ENCODE measurements at places on chromosomes 16 and 17.
A peak's percentile ranks its signal among the peaks of the same experiment; 100 is the strongest.

DNA sequence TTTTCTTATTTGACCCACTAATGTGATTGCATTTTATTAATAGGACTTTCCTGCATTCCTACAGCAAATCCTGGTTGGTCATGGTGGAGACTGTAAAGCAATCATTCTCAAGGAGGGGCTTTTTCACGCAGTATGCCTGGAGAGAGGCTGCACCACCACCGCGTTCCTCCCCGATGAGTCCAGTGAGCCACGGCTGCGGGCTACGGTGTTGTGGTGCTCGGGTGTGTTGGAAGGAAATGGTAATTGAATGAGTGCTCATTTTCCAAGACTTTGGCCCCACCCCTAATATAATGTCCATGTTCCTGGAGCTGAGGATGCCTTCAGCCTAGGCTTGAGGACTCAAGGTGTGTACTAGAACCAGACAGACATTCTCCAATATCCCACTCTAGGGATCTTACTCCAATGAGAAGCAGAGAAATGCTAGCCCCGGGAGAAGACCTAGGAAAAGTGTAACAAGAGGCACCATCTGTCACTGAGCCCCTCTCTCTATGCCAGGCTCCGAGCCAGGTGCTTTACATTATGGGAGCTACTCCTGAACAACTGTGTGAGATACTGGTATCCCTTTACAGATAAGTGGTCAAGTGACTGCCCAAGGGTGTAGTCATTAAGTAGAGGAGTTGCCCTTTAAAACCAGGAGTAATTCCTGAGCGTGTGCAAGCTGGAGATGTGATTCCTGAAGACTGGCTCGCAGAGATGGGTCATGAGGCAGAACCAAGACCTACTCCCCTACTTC is 39.4 kb downstream of the HEATR6 start:
- no peak for DNase-seq

- DNase-seq, result peak; percentile 75
Observed at GRCh38 chr16:3443108-3444031, at the start of the genes NAA60 and ZNF597. Gene NAA60, plus strand, starts transcription at chr16:3443680. Its CDS starts 32,548 bp downstream, at chr16:3476228. Gene ZNF597, minus strand, starts transcription at chr16:3443504. Its CDS starts 351 bp downstream, at chr16:3443153.

DNA sequence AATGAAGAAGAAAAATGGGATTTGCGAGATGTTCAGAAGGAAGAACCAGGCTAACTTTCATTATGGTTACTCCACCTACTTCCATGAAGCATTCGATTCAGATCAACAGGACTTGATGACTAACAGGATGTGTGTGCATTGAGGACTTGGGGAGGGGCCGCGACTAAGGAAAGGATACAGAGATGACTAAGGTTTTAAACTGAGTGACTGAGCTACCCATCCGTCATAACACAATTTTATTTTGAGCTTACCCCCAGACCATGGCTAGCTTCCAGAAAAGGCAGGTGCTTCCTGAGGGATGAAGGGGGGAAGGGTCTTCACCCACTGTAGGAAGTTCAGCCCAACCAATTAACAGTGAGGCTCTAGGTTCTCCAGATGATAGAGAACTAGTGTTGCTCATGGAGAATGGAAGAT is 2.5 kb upstream of the CDYL2 start:
- DNase-seq, result no peak

DNA sequence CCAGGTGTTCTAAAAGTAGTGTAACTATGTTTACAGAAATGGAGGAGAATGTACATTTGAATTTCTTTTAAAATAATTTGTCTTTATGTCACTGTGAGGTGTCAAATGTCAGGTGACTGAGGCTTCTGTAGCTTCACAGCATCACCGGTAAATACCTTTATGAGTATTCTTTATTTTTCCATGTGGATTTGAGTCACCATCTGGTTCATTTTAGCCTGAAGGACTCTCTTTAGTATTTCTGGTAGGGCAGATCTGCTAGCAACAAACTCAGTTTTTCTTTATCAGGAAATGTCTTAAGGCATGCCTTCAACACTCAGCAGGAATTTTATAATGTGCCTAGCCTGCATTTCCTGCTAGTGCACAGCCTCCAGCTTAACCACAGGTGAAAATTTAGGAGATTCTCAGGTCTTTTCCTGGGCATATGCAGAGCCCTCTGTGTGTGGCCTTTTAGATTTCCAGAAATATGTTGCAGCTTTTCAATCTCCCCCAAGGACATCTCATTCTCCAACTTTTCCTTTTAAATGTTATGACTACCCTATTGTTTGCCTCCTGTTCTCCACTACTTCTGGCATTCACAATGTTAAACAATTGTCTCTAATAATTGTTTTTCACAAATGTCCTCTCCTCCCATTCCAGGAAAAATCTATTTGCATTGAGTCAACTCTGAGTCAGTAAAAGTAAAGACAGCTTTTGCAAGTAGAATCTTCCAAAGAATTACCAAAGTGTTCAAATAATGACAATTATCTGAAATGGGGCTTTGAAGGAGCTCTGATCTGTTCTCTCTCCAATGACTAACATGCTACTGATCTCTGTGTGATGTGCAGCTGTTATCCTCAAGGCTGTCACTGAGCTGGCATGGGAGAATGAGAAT is 239.4 kb upstream of the CPHXL start:
- DNase-seq, result no peak

DNA sequence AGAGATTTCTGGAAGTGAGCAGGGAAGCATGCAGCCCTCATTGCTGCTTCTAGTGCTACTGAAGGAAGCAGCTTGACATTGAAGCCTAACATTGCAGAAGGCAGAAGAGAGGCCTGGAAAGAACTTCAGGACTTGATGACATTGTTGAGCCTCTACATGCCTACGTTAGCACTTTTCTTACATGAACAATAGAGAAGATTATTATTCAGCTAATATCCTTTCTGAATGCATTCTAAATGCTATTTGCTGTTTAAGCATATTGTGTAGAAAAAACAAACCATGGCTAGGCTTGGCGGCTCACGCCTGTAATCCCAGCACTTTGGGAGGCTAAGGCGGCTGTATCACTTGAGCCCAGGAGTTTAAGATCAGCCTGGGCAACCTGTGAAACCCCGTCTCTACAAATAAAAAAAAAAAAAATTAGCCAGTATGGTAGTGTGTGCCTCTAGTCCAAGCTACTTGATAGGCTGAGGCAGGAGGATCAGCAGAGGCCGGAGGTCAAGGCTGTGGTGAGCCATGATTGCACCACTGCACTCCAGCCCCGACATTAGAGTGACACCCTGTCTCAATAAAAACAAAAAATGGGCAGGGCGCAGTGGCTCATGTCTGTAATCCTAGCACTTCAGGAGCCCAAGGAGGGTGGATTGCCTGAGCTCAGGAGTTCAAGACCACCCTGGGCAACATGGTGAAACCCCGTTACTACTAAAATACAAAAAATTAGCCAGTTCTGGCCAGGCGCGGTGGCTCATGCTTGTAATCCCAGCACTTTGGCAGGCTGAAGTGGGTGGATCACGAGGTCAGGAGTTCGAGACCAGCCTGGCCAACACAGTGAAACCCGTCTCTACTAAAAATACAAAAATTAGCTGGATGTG is 2.2 kb upstream of the AURKB start:
- DNase-seq, result no peak

GRCh38 chr17:74770498-74771318 is 5.4 kb downstream of the NAT9 start:
- DNase-seq, result no peak

GRCh38 chr16:55496509-55497145 is 12.2 kb upstream of the LPCAT2 start:
- DNase-seq, result no peak

DNA sequence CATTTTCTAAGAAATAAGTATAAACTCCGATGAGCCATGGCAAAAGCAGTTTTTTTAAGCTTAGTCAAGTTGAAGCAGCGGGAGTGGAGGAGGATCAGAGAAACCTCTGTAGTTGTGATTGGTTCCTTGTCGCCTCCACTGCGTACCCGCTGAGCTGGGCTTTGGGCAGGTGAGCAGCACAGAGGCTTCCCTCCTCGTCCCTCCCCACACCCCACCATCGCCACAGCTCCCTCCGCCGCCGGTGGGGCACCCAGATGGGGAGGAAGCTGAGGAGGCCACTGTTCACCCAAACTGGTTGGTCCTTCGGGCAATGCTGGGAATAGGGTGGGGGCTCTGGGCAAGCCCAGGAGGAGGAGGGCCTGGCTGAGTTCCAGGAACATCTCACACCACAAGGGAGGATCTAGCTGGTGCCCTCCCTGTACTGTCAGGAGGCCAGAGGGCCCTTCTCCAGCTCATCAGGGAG is 5.2 kb upstream of the MRPL38 start:
- no peak for DNase-seq

- DNase-seq, result no peak
Observed at GRCh38 chr17:954431-955164, 25.0 kb downstream of the NXN start.

- DNase-seq, result peak; percentile 86
Observed at GRCh38 chr16:11078812-11079459, 134.6 kb downstream of the CLEC16A start.

- DNase-seq, result peak; percentile 50
Observed at GRCh38 chr16:48613061-48613957, 3.3 kb upstream of the N4BP1 start.

DNA sequence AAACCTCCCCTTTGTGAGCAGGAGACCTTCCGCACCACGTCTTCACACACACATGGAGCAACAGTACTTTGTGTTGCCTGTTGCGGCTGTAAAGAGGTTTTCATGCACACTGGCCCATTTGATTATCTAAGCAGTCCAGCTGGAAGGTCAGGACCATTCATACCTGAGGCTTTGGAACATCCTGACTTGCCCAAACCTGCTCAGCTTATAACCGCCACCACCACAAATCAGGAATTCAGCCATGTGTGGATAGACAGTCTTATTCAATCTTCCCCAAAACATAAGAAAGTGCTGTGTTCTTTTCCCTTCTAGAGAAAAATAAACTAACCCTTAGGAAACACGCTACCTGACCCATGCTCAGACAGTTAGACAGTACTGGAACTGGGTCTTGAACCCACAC is 81.6 kb upstream of the XYLT1 start:
- no peak for DNase-seq

GRCh38 chr17:17844500-17844899 is 7.7 kb upstream of the SREBF1 start:
- no peak for DNase-seq

- DNase-seq, result no peak
Observed at GRCh38 chr16:7338826-7339225, 6.2 kb downstream of the RBFOX1 start.

DNA sequence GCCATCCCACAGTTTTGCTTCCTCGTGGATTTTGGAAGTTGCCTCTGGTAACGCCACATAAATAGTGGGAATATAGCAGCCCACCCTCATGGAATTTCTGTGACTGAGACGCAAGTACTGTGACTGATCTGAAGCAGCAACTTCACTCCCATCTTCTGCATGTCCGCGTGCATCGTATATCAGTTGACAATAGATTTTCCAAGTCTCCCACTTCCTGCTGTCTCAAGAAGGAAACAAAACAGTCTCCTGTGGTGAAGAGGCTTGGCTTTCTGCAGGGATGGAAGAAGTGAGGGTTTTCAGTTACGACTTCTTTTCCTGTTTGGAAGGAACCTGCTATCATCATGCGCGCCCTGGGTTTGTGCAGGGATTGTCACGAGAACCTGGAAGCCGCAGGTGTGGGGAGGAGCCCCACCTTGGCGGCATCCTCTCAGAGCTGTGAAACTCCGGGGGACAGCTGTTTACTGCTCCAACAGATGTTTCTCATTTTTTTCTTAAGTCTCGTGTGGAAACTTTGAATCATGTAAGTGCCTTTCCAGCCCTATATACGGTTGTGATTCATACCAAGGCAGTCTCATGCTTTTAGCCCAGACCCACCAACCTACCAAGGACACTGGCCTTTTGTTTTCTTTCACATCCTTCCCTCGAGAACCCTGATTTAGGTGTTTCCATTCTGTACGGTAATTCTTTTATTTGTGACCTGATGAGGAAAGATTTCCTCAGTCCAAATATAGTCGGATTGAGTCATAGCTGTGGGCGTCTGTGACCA is 57.5 kb downstream of the WIPI1 start:
- peak; percentile 27 for DNase-seq

GRCh38 chr16:74563828-74564263 is 43.1 kb downstream of the GLG1 start:
- DNase-seq, result no peak

DNA sequence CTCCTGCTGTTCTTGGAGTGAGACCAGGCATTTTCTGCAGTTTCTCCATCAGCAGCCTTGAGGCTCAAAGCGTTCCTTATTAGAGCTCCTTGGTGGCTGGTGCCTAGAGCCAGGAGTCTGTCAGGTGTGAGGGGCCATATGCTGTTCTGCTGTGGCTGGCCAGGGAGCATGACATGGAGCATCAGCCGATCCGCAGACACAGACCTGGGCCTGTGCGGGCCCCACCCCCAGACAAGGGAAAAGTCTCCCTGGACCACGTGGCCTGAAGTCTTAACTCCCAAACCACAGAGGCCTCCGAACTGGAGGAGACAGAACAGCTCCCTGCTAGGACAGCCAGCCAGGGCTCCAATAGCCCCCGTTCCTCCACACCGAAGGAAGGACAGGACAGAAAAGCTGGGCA is 162.7 kb upstream of the CIBAR2 start:
- no peak for DNase-seq

DNA sequence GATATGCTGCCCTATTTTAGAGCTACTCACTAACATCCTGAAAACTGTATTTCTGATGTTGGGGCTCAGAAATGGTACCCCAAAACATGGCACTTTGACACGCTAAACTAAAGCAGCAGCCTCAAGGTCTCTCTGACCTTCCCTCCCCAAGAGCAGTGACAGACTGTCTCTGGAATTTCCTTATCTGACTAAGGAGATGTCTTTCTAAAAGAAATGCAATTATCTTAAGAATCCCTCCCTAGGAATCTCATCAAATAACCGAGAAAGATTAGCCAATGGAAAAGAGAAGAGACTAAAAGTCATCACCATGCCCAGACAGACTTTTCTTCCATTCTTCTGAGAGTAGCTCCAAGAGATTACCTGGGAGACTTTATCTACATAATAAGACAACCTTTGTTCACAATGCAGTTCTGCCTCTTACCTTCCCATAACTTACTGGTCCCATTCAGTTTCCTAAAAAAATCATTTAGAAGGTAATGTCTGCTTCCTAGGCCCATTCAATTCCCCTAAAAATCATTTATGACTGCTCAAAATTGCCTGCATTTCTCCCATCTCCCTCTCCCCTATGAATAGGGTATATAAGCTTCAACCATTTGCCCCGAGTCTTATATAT is 123.9 kb downstream of the CPPED1 start:
- DNase-seq, result no peak

DNA sequence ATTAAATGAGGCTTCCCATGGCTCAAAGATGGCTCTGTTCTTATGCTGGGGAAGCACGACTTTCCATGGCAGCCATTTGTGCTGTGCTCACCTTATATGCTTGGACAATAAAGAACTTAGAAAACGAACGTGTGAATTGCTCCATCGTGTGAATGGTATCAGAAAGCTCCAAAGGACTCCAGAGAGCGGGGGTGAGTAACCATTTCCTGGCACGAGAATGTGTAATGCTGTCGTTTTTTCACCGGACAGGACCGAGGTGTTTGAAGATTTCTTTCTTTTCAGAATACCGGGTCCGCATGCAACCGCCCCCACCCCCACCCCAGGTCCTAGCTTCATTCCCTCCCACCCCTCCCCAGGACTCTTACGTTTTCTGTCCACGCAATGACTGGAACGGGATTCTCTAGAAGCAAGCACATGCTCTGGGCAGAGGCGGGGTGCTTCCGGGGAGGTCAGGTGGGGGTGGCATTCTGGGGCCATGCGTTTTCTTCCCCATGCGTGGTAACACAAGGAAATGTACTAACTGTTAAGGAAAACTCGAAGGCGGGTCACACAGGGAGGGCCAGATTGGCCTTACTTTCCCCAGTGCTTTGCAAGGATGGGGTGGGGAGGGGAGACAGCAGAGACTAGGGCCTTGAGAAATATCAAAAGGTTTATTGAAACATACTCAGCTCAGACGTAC is 26.2 kb downstream of the GPRC5B start:
- DNase-seq, result no peak

GRCh38 chr17:3935140-3935542 is 18.9 kb upstream of the P2RX1 start:
- no peak for DNase-seq

- no peak for DNase-seq
Observed at GRCh38 chr16:58331024-58331707, 36.3 kb upstream of the PRSS54 start.
